ENCODE measurements at places on chromosomes 11 and 22.

DNA sequence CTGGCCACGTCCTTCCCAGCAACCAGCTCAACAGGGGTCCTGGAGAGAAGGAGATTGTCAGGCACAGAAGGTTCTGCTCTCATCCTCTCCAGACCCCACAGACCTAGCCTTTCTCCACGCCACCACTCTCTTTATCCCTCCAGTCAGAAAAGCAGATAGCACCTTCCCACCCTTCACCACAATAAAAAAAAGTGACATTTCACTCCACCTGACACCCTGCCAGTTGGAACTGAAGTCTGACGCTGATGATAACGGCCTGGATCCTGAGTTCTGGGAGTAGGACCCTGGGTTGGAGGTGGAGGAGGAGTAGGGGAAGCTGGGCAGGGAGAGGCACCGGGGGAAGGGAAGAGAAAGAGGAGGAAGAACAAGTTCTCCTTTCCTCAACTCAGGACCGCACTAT, 127.5 kb upstream of the ANO1 start:
- no peak for DNase-seq

DNA sequence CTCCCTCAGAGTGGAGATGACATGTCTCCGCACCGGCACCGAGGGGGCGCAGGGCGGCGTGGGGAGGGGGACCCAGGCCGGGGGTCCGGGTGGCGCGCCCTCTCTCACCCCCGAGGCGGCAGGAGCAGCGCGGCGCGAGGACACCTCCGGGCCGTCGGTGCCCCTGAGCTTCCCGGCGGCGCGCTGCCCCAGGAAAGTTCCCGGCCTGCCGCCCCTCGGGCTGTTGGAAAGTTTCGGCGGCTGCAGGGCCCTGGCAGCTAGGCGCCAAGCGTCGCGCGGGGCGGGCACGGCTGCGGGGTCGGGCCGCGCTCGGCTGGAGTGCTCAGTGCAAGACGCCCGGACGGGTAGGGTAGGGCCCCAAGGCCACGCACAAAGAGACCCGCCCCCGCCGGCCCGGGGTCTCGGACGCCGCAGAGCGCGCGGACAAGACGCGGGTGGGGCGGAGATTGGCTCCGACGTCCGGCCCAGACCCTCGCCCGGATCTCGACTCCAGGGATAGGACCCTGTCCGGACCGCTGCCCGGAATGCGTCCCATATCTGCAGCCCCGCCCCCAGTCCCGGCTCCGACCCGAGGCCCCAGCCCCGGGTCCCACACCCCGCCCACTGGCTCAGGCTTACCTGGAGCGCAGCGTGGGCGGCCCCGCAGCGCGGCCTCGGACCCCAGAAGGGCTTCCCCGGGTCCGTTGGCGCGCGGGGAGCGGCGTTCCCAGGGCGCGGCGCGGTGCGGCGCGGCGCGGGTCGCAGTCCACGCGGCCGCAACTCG, 471 bp downstream of the ARVCF start:
- no peak for DNase-seq

GRCh38 chr11:76159303-76159937, 46.9 kb downstream of the WNT11 start:
- DNase-seq = no peak

GRCh38 chr22:48167238-48167637, 1404.8 kb downstream of the TBC1D22A start:
- no peak for DNase-seq

DNA sequence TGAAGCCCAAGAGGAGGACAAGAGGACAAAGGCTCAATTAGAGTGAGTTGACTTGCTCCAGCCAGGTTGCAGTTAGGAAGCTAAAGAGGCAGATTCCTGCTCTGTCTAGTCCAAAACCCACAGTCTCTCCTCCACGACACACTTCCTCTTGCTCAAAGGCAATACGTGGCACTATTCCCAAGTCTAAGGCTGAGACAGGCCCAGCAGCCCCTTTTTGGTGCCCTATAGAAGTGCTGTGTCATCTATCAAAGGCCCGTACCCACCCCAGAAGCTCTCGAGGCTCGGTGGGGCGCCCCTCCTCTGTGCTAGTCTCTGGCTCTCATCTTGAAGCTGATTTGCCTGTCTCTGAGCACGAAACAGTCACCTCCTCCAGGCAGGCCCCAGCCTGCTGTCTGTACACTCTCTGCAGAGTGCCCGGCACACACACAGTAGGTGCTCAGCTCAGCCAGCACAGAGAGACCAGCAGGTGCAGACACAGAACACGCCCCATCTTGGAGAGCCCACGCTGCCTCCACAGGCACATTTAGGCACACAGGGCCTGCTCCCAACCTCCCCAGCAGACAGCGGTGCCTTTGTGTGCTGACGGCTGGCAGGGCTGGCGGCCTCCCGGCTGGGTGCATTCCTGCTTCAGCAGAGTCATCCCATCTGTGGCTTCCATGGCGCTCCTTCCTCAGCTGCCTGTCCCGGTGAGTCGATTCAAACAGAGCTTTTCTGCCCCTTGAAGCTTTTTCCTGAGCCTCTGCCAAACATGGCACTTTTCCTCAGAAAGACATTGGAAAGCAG, 52.8 kb downstream of the MYH9 start:
- peak; percentile 74 for DNase-seq

DNA sequence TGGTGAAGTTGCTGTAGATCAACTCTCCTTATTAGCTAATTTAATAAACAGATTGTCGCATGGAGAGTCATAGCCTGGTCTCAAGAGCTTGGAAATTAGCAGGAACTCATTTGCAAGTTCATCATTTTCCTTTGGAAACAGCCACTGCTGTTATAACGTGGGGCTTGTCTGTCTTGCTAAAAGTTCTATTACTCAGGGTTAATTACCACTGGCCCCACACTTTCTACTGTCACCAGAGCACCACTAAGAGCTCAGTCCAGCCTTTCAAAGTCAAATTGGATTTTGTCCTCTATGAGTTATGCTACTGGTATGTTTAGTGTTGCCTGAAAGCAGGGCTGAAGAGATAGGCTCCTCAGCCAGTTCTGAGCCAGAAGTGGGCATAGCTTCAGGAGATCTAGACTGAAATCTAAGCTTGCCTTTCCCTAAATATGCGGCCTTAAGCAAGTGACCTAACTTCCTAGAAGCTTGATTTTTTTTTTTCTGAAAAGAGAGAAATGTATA, 292.2 kb downstream of the INSC start:
- no peak for DNase-seq

- DNase-seq = no peak
Observed at GRCh38 chr11:46588915-46589314, 4.9 kb downstream of the AMBRA1 start.

DNA sequence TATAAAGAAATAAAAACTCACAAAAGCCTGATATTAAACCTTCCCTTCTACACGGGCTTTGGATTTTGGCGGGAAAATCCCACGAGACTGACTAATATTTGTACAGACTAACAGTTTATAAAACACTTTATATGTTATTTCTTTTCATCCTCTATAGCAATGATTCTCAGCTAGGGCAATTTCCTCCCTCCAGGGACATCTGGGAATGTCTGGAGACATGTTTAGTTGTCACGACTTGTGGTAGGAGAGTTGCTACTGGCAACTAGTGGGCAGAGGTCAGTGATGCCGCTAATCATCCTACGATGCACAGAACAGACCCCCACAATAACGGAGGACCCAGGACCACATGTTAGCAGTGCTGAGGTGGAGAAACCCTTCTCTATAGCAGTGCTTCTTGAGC, 304.8 kb upstream of the PITPNB start:
- DNase-seq = no peak

GRCh38 chr22:49402169-49402568, 425.5 kb downstream of the BRD1 start:
- DNase-seq = no peak

GRCh38 chr11:65297026-65297672, 17.5 kb upstream of the CDC42EP2 start:
- DNase-seq = no peak

DNA sequence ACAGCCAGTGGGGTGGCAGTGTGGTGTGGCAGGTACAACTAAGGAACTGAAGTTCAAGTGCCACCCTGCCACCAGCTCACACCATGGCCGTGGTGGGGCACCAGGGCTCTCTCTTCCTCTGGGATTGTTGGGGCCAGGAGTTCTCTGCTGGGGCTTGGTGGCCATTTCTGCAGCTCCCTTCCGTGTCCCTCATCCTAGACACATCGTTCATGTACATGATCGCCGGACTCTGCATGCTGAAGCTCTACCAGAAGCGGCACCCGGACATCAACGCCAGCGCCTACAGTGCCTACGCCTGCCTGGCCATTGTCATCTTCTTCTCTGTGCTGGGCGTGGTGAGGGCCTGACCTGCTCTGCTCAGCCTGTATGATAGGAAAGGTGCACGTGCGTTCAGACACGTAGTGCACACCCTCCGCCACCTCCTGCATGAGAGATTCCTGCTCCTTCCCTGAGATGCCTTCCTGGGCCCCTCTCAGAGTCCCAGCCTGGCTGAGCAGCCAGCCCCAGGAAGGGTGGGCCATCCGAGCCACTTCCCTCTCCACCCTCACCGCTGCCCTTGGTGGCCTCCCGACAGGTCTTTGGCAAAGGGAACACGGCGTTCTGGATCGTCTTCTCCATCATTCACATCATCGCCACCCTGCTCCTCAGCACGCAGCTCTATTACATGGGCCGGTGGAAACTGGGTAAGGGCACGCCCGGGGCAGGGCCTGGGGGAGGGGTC, 7.3 kb upstream of the TAGLN start:
- no peak for DNase-seq

- no peak for DNase-seq
Observed at GRCh38 chr11:17479284-17480214, 2.9 kb upstream of the ABCC8 start.

All from RCC 7860 (cell line).